Spinal cord (tissue), 10 donors: ENCODE measurements at places on chromosomes 13 and 19.

DNA sequence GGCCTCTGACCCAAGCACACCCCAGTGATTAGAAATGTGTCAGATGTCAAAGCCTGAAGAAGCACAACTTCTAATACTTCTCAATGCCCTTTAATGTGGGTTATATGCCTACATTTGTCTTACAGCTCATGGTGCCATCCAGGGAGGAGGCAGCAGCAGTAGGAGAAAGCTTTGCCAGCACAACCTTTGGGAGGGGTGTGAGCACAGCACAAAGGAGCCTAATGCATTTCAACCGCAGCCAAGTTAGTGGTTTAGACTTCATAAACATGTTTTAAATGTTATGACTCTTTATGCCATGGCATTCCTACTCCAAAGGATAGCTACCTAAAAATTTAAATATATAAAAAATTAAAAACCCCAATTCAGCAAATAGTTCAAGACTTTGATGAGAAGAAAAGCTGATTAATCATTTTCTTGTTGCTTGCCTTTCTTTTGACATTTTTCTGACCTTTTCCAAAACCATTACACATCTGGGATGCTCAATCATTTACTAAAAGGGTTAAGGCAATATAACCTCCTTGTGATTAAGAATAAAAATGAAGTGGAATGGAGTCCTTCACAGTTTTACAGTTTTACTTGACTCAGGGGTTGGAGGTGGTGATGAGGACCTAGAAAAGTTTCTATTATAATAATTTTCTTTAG is 142.7 kb downstream of the DLEU7 start:
- DNase-seq: no peak

DNA sequence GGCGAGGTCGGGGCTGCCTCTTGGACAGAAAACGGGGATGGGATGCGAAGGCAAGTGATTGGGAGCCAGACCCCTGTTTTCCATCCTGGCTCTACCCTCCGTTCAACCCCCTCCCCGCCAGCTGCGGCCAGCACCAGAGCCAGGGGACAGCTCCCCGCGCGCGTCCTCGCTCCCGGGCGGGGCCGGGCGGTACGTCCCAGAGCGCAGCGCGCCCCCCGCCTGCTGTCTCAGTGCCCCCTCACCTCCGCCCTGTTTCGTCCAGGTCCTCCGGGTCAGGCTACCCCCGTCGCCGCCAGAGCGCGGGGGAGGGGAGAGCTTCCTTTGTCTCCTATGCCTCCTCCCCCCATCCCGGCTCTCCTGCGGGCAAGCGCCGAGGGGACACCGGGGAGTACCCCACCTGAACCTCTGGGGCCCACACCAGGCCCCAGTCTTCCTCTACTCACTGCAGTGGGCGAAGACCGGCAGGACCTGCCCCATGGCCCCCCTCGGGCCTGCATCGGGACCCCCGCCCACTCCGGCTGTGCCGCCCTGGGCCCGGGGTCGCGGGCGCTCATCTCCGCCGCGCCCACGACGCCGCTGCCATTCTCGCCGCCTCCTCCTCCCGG is 396 bp downstream of the RTN2 start:
- no peak for DNase-seq

DNA sequence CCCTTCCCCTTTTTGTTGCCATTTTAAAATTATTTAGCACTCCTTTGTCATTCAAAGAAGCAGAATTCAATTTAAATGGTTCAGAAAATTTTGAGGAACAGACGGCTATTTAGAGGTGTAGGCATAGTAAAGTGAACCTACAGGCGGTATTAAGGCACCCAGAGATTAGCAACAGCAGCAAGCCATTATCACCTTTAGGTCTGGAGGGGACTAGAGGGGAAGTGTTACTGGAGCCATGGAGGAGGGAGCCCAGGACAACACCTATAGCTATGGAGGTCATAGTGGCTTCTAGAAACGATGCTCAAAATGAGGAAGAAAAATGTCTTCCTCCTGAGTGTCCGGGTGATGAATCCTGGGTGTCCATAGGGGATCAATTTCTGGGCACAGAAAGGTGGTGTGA is 25.8 kb upstream of the MBNL2 start:
- no peak for DNase-seq

- DNase-seq: no peak
Measured at GRCh38 chr13:46679369-46680120, 117.4 kb downstream of the ESD start.

GRCh38 chr19:44607049-44607448 is 6.3 kb upstream of the IGSF23 start:
- no peak for DNase-seq

- DNase-seq: no peak
Measured at GRCh38 chr13:72757792-72758535, 23.7 kb downstream of the DIS3 start.

- DNase-seq: no peak
Measured at GRCh38 chr13:99307247-99307646, at the start of gene GPR183. GPR183 (minus strand) TSS chr13:99307399; CDS start chr13:99296145, 11,254 bp downstream.
